NCI-H1105 treated with DMSO at 0.1 percent for 48 hours (cell line): ENCODE measurements at places on chromosomes 6 and 20.
A peak's percentile ranks its signal among the peaks of the same experiment; 100 is the strongest.

DNA sequence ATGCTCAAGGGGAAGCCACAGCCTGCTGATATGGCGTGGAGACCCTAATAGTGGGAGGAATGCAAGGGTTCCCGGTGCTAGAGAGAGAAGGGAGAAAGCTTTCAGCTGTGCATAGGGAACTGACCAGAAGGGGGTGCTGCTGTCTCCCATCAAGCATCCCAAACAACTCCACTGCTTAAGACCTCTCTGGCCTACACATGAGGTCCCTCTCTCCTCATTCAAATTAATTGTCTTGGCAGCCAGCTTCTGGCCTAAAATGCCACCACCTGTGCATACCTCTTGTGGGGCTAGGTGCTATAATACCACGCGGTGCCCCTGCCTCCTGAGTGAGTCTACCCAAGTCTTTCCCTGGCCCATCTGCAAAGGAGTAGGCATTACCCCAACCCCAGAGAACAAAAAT, 14.5 kb downstream of the ADISSP start:
- DNase-seq, result peak; percentile 50

- DNase-seq, result no peak
Measured at GRCh38 chr6:165658395-165659058, 4.5 kb downstream of the PDE10A start.

- no peak for DNase-seq
Measured at GRCh38 chr6:84791233-84791632, 26.8 kb upstream of the TBX18 start.

GRCh38 chr6:39507331-39507998, 185.0 kb upstream of the KCNK16 start:
- DNase-seq, result no peak

DNA sequence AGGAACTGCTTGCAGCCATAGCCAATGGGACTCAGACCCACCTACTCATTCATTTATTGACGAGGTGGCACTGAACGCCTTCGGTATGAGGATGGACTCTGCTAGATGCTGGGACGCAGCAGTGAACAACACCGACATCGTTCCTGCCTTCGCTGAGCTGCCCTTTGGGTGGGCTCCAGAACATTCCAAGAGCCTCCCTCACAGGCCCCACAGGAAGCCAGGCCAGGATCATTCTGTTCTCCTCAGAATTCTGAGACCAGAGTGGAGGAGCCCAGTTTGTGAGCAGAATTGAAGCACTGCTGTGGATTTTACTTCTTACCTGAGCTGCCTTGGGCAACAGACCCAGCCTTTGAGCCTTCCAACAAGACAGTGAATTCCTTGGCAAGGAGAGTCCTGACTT, 82.1 kb downstream of the KCNB1 start:
- DNase-seq, result no peak
